Breast epithelium (tissue), 4 donors: ENCODE measurements at places on chromosomes 7 and 10.

GRCh38 chr10:75982611-75983369 is 551.4 kb downstream of the LRMDA start:
- no peak for DNase-seq

- DNase-seq, result no peak
Observed at GRCh38 chr10:26696786-26697162, 727 bp upstream of the PDSS1 start.

GRCh38 chr7:39678930-39679709 is 55.7 kb downstream of the RALA start:
- DNase-seq, result no peak

DNA sequence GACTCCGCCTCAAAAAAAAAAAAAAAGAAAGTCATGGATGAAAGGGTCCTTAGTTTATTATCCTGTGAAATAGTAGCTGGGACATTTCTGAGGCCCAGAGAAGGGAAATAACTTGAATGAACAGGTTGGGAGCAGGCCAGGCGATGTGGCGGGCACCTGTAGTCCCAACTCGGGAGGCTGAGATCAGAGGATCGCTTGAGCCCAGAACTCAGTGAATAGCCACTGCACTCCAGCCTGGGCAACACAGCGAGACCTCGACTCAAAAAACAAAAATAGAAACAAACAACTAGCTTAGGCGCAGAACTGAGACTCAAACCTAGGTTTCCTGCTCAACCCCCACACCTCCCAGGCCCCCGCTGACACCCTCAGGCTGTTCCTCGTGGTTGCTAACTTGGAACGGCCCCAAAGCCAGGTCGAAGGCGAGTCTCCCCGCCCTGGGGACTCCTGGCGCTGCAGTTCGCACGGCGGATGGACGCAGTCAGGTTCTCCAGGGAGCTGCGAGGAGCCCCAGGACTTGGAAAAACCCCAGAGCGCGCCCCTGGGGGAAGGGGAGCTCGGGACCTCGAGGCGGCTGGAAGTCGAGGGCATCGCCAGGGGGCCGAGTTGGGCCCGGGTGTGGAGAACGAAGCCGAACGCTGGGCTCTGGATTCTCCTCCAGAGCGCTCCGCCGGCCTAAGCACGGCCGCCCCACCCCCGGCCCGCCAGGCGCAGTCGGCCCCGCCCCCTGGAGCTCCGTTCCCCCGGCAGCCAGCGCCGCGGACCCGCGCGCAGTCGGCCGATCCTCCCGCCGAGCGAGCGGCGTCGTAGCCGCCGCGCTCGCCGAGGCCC is at the start of gene STOX1:
TSS of gene STOX1 (plus strand) at position 768 of the 828 bp plus-strand sequence. CDS start 93 bp downstream, outside the sequence.
- peak; percentile 62 for DNase-seq

- DNase-seq, result no peak
Observed at GRCh38 chr7:137254766-137255165, 88.8 kb downstream of the PTN start.

DNA sequence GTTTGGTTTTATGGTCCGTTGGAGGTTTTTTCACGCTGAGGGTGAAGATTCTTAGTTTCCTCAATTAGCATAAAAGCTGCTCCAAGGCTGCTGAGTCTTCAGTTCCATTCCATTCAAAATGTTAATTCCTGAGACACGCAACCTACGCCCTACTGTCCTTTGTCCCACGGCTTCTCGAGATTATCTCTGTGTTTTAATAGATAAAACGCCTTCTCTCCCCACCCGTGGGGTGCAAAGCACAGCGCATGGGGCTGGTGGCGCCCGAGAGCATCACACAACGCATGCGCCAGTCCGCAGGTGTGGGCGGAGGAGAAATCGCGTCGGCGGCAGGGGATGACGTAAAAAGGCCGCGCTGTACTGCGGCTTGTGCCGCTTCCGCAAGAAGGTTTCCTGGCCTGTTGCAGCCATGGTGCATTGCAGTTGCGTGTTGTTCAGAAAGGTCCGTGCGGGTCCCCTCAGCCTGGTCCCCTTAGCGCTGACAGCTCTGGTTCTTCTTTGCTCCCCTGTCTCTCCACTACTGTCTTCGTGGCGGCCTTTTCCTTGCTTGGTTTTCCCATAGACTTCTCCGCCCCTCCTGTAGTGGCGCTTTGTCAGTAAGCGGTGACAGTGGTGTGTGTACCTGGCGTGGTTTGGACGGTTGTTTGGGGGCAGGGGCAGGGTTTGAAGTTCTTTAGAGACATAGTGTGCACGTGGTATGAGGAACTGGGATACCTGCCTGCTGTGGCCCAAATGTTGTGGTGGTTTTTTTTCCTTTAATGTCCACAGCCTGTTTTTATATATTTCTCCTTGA is at the start of gene GTPBP10:
TSS of gene GTPBP10 (plus strand) at position 381 of the 790 bp plus-strand sequence. CDS start at position 407, 26 bp downstream.
- peak; percentile 87 for DNase-seq

- no peak for DNase-seq
Observed at GRCh38 chr7:130939321-130940095, 205.5 kb upstream of the KLF14 start.

GRCh38 chr7:22005151-22005550 is 59.5 kb upstream of the CDCA7L start:
- DNase-seq, result no peak

DNA sequence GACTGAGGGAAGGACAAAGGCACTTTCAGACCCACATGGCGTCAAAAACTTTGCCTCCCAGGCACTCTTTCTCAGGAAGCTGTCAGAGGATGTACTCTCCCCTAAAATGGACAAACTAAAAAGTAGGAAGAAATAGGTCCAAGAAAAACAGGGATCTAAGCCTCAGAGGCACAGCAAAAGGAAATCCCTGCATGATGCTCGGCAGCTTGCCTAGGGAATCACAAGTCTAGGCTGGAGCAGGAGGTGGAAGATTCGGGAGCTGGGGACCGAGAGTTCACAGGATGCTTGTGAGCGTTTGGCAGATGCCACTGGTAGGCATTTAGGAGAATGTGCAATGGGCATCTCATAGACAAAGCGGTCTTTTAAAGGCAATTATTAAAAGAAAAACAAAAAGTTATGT is 60.8 kb downstream of the ATXN7L1 start:
- no peak for DNase-seq
